ENCODE measurements at places on chromosomes 5 and 9. TPM values are rescaled to one million over a fixed set of nuclear protein-coding genes. Genes with fewer than 3 reads are reported as not detected.

The SCGB3A1 gene
- 1.3 TPM for total RNA-seq

The ADGRD2 gene
- total RNA-seq: not detected

The FOXD4 gene
- total RNA-seq: 0.24 TPM

The ADGRV1 gene
- 0.85 TPM for total RNA-seq

The EMB gene
- 42.6 TPM for total RNA-seq

The GABRA6 gene
- total RNA-seq: not detected
